ENCODE measurements at places on chromosomes 16 and 17. TPM values are rescaled to one million over a fixed set of nuclear protein-coding genes. Genes with fewer than 3 reads are reported as not detected.

Gene DNASE1L2
- polyA plus RNA-seq: 1.6 TPM

Gene SLC47A1
- polyA plus RNA-seq: 28.0 TPM

Gene CDK5R1
- 4.0 TPM for polyA plus RNA-seq

Gene ODAD4
- polyA plus RNA-seq: 7.6 TPM

Gene PSMC3IP
- 18.4 TPM for polyA plus RNA-seq

DNA sequence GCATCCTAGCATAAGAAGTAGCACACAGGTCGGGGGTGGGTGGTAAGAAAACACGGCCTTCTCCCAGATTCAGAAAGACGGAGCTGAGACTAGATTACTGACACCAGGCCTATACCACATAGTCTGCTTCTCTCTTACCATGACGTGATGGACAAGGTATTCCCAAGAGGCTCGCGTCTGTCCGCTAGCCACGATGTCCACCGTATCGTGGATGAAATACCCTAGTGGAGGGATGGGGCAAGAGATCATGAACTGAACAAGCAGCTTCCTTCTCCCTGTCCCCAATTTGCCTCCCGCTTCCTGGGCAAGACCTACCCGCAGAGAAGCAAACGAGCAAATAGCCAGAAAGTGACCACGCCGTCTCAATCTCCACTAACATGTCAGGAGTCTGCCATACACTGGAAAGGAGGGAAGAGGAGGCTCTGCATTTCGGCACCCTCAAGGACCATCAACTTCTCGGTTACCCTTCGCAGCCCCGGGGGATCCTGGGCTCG, 820 bp downstream of the TLCD1 start:
- peak; percentile 20 for DNase-seq

- DNase-seq: peak; percentile 53
These were observed 6.9 kb upstream of the ELAC2 start for GRCh38 chr17:13024526-13025257.

GRCh38 chr16:82047787-82048186, 12.7 kb downstream of the HSD17B2 start:
- no peak for DNase-seq

DNA sequence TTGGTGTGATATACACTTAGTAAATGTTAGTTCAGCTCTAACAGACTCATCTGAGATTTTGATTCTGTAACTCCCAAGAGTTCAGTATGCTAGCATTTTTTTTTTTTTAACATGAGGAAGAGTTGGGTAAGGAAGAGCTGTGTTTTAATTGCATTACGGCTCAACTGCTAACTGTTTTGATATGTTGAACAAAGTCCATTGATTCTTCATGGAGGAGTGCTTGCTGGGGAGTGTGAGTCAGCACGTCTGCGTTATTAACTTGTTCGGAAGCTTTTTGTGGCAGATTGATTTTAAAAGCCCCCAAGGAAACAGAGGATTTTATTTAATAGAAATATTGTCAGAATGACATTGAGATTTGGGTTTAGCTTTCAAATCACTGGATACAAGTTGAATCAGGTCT, 45.8 kb downstream of the PITPNC1 start:
- no peak for DNase-seq

DNA sequence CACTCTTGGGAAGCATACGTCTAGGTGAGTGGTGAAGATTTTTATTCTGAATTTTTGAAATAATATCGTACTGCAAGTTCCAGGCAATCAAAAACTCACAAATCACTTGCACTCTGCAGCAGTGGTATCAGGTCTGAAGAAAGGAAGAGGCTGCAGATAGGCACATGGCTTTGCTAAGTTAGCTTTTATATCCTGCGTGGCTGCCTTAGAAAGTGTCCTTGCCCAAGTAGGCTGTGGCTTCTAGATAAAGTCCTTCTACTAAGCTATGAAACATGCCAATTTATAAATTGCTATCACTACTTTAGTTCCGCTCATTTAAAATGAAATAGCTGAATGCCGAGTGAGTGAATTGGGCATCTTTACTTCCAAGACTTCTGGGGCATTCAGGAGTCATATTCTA, 17.9 kb downstream of the WWOX start:
- DNase-seq: no peak

- DNase-seq: no peak
These were observed 3.6 kb downstream of the RNF43 start for GRCh38 chr17:58413684-58414083.

DNA sequence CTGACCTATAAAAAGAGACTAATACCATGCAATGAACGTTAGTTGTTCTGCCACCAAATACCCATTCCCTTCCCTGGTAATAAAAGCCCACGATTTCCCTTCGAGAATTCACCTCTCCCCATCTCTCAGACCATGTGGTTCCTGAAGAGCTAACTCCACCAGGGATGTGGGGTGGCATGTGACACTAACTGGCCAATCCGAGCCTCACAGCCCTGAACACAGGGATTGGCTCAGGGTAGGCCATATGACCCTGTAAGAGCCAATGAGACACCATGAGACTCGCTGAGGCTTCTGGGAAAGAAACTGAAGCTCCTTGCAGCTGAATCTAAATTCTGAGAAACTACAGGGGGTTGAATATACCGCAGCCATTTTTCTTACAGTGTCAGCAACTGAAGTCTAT, 21.1 kb downstream of the HELZ start:
- no peak for DNase-seq

GRCh38 chr16:64791756-64792155, 330.1 kb downstream of the CDH11 start:
- no peak for DNase-seq

GRCh38 chr17:65885541-65886312, 306.2 kb downstream of the CEP112 start:
- peak; percentile 2 for DNase-seq

- DNase-seq: peak; percentile 91
These were observed 23.6 kb upstream of the FZD2 start for GRCh38 chr17:44533533-44534246.

- no peak for DNase-seq
These were observed 36.1 kb downstream of the NLK start for GRCh38 chr17:28078341-28079229.

DNA sequence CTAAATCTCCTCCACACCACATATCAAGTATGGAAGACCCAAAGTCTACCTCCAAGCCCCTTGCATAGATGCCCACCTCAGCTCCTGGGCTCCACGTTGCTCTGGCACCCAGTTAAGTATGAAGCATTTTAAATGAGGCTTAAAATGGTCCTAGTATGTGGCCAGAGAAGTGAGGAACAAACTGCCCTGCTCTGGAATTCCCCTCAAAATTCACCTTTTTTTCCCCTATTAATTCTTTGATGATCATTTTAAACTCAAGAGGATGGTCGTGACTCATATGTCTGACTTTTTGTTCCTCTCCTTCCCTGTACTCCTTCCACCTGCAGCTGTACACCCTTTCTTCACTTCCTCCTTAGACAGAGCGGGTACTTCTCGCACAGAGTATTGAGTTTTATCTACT, 234.5 kb upstream of the MYOCD start:
- DNase-seq: no peak

- no peak for DNase-seq
These were observed 60.6 kb downstream of the RAB11FIP4 start for GRCh38 chr17:31452101-31452500.
